IPS DF 6.9 (cell line): ENCODE measurements at places on chromosomes 5 and 9.

GRCh38 chr5:78497573-78498533 is 137.4 kb downstream of the SCAMP1 start:
- DNase-seq: no peak

GRCh38 chr9:94999832-95000231 is 273.3 kb downstream of the AOPEP start:
- DNase-seq: no peak

DNA sequence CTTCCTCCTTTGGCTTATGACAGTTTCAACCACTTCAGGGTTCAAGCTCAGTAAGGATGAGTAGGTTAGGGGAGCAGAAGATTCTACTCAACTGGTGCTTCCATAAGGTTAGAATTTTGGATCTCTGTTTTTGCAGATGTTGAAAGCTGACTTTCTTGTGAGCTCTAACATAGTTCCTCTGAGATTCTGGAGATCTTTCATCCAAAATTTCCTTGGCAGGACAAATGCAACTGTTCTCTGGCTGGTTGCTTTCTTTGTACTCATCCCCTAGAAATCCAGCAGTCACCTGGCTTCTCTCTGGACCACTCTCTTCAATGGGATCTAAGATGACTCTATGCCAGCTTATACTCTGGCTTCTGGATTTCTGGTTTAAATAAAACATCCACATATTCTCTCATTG is 189.6 kb downstream of the ESM1 start:
- no peak for DNase-seq

DNA sequence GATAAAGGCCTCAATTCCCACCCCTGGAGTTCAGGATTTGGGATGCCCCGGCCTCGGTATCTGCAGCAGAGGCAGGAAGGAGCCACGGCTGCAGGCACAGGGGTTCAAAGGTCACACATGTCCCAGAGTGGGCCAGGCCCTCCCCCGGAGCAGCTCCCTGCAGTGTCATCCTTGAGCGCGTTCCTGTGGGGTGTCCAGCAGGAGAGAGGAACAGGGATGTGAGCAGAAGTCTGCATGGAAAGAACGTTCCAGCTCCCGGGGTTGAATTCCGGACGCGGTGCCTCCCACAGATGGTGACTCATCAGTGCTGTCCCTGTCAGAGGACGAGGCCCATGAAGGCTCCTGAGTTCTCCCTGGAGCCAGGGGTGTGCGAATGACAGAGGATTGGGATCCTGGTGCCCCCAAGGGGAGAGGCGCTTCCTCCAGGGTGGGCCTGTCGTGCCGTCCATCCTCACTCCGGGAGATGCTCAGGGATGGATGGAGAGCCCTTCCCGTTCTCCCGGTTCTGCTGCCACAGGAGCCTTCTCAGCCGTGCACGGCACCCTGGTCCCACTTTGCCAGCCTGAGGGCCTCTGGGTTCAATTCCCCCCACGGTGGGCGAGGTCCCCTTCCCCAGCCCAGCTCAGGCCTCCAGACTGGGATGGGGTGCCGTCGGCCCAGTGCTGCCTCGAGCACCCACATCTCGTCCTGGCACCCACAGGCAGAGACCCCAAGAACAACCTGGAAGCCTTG is 3.1 kb downstream of the LCN1 start:
- DNase-seq: no peak

- no peak for DNase-seq
Observed at GRCh38 chr5:580436-580835, 31.7 kb upstream of the CEP72 start.

DNA sequence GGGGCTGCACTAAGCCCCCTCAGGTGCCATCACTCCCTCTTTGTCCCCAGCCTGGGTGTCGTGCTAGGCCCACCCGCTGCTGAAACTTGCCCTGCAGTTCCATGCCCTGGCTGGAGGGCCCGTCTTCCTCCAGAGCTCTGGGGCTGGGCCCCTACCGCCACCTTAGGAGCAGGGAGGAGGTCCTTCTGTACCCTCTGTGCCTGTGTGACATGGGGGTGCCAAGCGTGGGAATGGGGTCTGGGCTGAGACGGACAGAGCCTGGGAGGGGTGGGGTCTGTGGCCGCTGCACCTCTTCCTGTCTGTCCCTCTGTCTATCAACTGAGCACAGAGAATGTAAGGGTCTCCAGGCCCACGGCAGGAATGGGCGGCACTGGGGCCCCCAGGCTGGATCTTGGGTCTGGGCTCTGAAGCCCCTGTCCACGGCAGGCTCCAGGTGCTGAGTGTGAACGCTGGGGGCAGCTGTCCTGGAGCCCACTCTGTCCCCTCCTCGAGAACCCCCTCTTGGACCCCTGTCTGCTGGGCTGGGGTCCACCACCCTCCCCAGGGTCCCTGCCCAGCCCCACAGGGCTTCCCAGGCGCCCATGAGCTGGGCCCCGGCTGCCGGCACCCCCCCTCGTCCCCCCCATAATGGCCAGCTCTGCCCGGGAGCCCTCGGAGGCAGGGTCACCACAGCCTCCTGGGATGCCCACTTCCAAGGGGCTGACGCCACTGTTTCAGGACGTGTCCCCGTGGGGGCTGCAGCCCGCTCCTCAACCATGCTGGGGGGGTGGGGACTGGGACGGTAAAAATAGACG is 15.8 kb upstream of the NRARP start:
- no peak for DNase-seq

DNA sequence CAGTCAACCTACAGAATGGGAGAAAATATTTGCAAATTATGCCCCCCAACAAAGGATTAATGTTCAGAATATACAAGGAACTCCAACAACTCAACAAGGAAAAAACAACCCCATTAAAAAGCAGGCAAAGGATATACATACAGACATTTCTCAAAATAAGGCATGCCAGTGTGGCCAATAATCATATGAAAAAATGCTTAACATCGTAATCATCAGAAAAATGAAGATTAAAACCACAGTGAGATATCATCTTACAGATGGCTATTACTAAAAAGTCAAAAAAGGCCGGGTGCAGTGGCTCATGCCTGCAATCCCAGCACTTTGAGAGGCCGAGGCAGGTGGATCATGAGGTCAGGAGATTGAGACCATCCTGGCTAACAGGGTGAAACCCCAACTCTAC is 103.2 kb downstream of the KLHL3 start:
- DNase-seq: no peak

GRCh38 chr5:207599-207998 is 10.4 kb downstream of the CCDC127 start:
- no peak for DNase-seq

DNA sequence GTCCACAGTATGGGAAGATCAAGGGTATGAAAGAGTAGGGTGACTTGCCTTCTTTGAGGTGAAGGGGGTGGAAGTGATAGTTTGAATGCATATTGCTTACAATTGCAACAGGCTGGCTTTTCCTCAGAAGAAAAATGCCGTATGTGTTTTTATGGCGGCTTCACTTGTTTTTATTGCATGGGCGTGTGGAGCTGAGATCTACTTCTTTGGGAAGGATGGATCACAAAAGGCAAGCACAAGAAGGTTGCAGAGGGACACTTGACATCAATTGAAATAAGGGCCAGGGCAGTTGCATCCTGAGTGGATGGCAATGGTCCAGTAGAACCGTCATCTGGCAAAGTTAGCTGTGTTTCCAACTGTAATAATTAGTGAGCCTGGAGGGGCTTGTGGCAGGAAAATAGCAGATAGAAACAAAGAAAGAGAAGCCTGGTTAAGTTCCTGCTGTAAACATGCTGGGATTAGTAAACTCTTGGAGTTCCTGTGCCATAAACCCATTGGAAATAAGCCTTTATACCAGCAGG is 138.4 kb downstream of the NTRK2 start:
- no peak for DNase-seq

GRCh38 chr9:136506425-136506824 is 23.6 kb upstream of the SEC16A start:
- DNase-seq: no peak

- no peak for DNase-seq
Observed at GRCh38 chr5:139061274-139061673, 136.9 kb downstream of the SIL1 start.

DNA sequence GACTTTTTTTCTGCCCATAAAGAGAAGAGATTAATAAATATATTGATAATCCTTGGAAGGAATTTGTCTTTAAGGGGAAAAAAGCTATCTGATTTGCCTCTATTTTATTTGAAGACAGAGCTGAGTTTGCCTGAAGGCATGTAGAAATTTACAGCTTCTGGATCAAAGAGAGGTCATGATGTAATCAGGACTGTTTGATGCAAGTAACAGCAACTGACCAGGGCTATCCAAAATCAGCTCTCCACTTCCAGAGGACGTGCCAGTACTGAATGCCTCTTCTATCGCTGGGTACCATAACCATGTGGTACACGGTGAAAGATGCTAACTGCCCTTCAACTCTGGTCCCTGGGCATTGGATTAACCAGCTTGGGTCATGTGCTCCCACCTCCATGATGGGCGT is 90.6 kb downstream of the ZFAND5 start:
- DNase-seq: no peak

DNA sequence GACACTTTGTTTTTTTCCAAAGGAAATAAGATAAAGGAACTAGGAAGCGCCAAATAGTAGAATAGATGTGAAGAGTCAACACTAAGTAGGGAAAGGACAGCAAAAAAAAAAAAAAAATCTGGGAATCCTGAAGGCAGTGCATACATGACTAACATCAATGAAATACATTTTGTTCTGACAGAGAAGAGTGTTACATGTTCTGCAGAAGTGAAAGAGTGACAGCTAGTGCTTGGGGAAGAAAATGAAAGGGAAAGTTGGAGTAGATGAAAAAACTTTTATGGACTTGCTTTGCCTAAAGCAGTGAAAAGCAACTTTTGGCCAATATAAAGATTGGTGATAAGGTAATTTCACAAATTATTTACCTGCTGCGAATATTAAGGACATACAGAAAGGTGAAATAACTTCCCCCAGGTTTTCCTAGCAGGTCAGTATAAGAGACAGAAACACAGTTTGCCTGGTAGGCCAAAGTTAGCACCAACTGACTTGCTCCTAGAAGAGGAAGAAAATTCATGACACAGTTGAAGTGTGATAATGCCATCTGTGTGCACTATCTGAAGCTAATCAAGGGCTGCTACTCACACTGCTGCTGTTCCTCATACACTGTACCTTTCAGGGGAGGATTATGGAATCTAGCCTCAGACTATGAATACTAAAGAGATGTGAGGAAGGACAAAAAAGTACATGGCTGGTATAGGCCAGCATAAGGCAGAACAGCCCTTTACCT is 38.6 kb downstream of the RANBP6 start:
- no peak for DNase-seq

- no peak for DNase-seq
Observed at GRCh38 chr5:162474239-162474638, 406.7 kb downstream of the GABRG2 start.

- no peak for DNase-seq
Observed at GRCh38 chr9:136761545-136761981, 2.8 kb downstream of the LCN15 start.

DNA sequence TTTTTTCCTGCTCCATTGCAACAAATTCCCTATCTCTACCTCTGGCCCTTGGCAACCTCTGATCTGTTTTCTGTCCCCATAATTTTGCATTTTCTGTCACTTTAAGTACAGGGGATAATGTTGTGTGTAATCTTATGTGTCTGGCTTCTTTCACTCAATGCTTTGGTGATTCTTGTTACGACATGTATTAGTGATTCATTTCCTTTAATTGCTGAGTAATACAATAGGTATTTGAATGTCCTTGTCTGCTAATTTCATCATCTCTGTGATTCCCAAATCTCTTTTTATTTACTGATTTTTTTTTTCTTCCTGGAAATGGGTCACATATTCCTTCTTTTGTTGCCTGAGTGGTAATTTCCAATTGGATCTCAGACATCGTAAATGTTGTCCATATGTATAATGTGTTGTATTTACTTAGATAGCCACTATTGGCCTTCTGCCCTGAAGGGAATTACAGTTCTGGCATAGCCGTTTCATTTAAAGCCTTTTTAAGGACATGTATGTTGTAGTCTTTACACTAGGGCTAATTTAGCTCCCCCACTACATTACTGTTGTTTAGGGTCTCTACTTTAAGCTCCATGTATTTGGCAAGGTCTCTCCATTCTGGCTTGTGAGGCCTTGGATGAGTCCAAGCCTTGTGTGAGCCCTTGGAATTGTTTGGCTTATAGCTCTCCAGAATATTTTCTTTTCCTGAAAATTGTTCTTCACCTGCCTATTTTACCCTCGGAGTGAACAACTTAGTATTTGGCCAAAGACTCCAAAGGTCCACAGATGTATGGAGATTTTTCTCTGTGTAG is 683.8 kb downstream of the LRRC70 start:
- DNase-seq: no peak

DNA sequence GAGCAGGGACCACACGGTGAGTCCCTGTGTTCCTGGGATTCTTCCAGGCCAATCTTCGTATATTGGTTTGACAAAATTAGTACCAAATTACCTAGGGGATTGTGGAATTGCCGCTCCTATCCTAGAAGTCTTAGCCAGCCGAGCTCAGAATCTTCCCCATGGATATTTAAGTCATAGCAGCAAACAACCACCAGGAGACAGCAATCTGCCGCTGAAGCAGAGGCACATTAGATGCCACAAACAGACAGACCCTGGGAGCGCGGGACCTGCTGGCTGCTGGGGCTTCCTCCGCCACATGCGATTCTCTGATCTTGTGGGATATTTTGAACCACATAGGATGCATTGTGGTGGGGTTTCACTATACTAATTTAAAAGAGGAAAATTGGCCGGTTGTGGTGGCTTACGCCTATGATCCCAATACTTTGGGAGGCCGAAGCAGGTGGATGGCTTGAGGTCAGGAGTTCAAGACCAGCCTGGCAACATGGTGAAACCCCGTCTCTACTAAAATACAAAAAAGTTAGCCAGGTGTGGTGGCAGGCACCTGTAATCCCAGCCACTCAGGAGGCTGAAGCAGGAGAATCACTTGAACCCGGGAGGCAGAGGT is 31.7 kb upstream of the ZBTB43 start:
- DNase-seq: peak; percentile 35

DNA sequence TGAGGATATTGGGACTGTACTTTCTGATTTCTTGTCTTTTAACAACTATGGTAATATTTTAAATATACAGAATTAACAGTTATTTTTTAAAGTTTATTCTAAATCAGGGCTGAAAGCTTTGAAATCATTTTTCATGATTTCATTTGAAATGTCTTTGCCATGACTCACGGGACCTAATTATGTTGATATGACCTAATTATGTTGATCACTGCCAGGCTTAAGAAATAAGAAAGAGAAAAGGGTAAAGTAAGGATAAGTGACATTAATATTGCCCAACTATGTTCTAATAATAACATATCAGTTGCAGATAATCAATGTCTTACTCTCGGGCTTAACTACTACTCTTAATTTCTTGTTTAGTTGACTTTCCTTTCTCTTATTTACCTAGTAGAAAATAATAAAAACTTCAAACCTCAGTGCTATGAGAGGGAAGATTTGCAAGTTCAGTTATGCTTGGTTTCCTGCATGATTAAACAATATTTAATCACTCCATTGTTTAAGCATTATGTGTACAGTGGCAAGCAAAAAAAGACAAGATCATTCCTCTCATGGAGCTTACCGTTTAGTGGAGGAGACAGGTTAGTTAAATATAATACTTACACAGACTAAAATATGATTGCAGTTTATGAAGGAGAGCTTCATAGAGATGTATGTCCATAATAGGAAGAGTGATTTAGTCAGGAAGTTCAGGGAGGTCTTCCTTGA is 67.0 kb upstream of the EIF4EBP3 start:
- DNase-seq: no peak

- peak; percentile 76 for DNase-seq
Observed at GRCh38 chr9:135990468-135991429, 29.6 kb upstream of the UBAC1 start.
